ENCODE measurements at places on chromosomes 1 and 21. TPM values are rescaled to one million over a fixed set of nuclear protein-coding genes. Genes with fewer than 3 reads are reported as not detected.
A peak's percentile ranks its signal among the peaks of the same experiment; 100 is the strongest.

- no peak for DNase-seq
These were observed 15.1 kb downstream of the USP25 start for GRCh38 chr21:15744926-15745325.

DNA sequence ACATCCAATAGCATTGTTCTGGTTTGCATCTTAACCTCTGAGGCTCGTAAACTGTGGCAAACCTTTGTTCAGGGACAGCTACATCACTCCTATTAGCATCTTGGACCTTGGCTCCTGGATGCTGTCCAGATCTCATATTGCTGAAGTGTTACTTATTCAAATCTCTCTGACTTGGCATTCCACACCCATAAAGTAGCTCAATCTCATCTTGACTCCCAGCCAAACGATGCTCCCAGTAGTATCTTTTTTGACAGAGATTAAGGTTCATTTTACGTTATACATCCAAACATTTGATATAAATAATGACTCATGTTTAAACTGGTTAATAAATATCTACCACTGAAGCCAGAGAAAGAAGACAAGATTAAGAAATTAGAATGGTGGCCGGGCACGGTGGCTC, 4.4 kb upstream of the FLVCR1 start:
- DNase-seq = peak; percentile 23

- no peak for DNase-seq
These were observed 64.1 kb upstream of the TBX15 start for GRCh38 chr1:119052267-119052666.

The ANXA9 gene
- 5.7 TPM for polyA plus RNA-seq

All from testis (tissue), 5 donors.